Activated naive CD4-positive, alpha-beta T cell (primary cell): ENCODE measurements at places on chromosomes 2 and 18.

GRCh38 chr18:63819786-63820185 lies 44.6 kb downstream of the SERPINB7 start:
- DNase-seq: no peak

GRCh38 chr2:134410831-134411231 lies 157.0 kb downstream of the MGAT5 start:
- DNase-seq: no peak

- DNase-seq: no peak
Observed at GRCh38 chr18:70249118-70249517, 39.7 kb upstream of the SOCS6 start.

DNA sequence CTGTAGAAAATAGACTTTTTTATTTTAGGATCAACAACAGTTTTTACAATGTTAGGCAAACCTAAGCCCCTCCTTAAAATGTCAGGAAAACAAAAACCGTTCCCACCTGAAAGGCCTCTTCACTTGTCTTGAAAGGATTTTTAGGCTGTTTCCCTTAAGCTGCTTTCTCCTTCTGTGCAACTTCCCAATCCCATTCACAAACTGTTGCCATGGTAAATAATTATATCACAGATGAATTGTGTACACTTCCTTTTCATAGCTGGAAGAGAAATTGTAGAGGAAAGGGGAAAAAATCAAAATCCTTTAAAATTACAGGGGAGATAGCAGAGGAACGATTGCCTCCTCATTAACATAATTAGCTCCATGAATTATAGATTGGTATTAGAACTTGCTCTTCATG lies 1488.0 kb upstream of the CELF4 start:
- no peak for DNase-seq

GRCh38 chr2:225002656-225003045 lies 39.6 kb downstream of the DOCK10 start:
- DNase-seq: no peak

- DNase-seq: no peak
Observed at GRCh38 chr2:53182601-53183000, 585.0 kb upstream of the CHAC2 start.

GRCh38 chr2:143901185-143901842 lies 618.6 kb downstream of the ZEB2 start:
- DNase-seq: no peak
